Fibroblast of skin of right quadriceps (primary cell): ENCODE measurements at places on chromosomes 2 and 18.
A peak's percentile ranks its signal among the peaks of the same experiment; 100 is the strongest.

DNA sequence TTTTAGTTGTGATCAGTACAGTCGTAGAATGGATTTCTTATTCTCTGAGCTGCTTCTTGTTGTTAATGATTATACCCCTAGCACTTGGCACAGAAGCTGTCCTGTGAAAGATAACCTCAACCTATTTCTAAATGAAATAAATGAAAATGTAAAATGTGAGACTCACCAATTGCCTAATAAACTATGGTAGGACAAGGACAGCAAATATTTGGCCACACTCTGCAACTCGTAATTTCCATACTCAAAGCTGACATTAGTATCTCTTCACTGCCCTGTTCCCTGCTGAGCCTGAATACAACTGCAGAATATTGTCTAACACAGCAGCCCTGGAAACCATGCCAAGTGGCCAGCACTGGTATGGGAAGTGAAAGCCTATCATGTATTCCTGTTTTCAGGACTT lies 34.5 kb downstream of the TMEM182 start:
- DNase-seq, result no peak

DNA sequence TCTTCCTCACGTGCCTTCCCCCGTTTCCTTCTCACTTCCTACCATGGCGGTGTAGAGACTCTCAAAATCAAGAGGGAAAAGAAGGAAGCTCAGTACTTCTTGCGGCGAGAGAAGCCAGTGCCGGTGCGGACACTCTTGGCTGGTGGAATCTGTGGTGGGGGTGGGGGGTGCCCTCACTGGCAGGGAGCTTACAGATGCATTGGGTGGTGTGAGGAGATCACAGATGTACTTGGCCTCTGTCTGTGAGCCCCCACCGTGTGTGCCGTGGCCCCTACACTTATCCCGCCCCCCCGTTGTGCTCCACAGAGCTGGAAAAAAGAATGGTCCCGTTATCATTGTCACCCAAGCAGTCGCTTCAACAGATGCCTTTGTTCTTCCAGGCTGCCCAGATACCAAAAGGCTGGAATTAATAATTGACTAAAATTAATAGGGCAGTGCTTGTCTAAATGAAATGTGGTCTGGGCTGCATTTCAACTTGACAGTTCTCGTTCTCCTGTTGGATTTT lies 79.8 kb downstream of the VAPA start:
- DNase-seq, result no peak

GRCh38 chr2:154307007-154307406 lies 391.5 kb upstream of the KCNJ3 start:
- DNase-seq, result no peak

DNA sequence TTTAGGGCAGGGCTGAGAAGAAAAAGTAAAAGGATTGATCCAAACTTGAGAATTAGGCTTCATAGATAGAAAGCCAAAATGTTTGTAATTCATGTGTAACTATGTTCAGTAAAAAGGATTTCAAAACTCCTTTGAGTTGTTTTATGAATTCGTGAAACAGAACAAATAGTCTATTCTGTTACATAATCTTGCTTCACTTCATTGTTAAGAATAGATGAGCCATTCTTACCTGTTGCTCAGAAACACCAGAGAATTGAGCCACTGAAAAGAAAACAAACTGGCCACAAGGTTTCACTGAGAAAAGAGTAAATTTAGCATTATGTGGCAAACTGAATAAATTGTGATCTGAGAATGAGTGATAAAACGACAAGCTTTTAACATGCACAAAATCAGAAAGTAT lies 4.5 kb upstream of the ITPRID2 start:
- DNase-seq, result no peak

DNA sequence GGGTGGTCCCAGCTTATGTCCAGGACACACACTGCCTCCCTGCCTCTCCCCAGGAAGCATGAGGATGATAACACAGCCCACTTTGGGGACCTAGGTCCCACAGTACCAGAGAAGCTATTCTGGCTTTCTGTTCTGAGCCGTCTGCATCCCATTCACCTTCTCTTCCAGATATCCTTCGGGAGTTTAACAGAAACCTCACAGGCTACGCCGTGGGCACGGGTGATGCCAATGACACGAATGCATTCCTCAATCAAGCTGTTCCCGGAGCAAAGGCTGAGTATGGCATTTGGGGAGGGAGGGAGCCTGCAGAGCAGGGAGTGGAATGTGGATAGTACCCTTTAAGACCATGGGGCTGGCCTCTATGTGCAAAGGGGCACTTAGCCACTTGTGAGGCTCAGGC lies 102.6 kb downstream of the PLB1 start:
- DNase-seq, result no peak

DNA sequence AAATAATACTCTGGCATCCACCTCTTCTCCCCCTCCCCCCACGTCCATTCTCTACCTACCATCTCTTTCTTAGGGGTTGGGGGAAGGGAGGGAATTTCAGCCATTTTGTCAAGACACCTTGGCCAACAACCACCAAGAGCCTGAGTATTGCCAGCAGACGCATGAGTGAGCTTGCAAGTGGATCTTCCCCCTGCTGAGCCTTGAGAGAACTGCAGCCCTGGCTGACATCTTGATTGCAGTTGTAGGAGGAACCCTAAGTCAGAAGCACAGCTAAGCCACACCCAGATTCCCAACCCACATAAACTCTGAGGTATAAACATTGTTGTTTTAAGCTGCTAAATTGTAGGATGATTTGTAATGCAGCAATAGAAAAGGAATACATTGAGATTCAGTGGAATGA lies 165.6 kb downstream of the TMEFF2 start:
- peak; percentile 8 for DNase-seq

GRCh38 chr18:7840411-7840810 lies 273.3 kb downstream of the PTPRM start:
- DNase-seq, result no peak

- no peak for DNase-seq
Measured at GRCh38 chr18:50158866-50159653, 35.9 kb downstream of the MYO5B start.

DNA sequence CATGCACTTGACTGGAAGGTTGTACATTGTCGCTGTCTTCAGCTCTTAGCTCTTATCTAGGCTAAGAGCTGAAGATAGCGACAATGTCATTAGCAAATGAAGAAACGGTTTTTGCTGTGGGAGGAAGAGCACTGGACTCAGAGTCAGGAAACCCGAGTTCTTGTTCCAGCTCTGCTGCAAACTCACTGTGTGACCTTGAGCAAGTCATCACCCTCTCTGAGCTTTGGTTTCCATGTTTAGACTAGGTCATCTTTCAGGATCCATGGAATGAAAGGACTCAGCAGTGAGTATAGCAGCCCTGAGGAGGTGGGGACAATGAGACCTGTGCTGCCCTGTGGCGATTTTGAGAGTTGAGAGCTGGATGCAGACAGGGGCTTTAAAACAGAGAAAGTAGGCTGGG lies 85.3 kb downstream of the ASAP2 start:
- DNase-seq, result no peak

DNA sequence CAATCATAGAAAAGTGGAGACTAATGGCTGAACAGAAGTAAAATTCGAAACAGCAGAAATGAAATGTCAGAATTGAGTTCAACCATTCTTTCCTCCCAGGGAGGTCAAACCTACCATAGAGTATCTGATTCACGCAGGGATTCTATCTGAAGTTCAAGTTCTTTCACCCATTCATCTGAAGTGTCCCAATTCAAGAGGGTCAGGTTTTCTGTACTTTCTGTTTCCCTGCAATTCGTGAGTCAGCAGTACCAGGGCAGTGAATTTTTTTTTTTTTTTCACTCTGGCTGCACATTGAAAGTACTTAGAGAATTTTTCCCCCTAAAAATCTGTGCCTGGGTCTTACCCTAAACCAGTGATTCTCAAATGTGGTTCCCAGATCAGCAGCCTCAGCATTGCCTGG lies 40.9 kb upstream of the CCDC88A start:
- no peak for DNase-seq

DNA sequence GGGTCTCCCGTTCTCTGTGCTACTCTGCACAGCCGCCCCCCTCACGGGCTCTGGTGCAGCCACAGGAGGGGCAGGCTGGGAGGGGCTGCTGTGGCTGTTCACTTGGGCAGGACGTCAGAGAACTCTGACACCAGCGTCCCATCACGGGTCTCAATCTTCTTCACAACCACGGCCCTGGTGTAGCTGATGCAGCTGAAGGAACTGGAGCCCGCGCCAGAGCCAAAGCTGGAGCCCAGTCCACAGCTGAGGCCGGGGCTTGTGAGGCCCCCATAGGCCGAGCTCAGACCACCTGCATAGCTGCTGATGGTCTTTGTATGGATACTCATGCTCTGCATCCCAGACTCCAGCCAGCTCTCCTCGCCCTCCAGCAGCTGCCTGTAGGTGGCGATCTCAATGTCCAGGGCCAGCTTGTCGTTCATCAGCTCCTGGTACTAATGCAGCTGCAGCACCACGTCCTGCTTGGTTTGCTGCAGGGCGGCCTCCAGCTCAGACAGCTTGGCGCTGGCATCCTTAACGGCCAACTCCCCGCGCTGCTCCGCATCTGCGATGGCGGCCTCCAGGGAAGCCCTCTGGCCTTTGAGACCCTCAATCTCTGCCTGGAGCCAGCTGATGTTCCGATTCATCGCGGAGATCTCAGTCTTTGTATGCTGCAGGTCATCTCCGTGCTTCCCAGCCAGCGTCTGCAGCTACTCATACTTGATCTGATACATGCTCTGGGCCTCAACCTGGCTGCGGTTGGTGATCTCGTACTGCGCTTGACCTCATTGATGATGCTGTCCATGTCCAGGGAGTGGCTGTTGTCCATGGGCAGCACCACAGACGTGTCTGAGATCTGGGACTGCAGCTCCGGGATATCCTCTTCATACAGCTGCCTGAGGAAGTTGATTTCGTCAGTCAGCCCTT lies 7.4 kb upstream of the DUSP19 start:
- DNase-seq, result peak; percentile 21

DNA sequence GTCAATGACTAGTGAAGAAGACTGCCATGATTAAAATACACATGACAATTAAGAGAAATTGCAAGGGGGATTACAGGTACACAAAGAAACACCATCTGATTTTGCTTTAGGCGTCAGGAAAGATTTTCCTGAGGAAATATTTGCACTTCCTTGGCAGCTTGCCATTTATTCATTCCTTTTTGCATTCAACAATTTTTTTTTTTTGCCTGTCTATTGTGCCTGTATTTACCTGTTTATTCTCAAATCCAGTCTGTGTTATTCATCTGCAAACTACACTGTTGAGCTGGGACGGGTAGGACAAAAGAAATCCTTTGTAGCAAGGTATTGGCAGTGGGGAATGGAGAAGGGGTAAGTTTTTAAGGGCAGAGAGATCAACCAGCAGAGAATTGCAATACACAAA lies 31.8 kb downstream of the SMAD2 start:
- no peak for DNase-seq

DNA sequence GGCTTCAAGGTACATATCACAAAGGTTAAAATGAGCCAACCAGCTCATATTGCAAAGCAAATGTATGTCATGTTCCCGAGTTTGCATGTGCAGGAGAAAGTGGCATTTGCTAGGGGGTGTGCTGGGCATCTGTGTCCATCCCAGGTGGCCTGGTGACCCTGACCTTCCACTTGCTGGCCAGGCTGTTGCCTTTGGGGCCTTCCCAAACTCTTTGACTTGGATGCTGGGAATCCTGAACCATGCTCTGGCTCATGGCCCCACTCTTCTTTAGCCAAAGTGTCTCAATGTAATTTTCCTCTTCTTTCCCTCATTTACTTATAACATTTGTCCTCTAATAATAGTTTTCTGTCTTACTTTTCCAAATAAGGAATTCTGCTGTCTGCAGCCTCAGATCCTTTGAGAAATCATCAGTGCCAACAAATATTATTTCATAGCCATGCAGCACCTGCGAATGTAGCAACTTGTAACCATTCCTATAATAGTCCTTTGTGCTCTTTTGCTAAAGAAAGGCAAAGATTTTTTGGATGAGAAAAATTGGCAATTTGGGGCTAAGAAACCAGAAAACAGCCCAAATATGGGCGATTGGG lies 64.2 kb downstream of the MTCL1 start:
- DNase-seq, result no peak

DNA sequence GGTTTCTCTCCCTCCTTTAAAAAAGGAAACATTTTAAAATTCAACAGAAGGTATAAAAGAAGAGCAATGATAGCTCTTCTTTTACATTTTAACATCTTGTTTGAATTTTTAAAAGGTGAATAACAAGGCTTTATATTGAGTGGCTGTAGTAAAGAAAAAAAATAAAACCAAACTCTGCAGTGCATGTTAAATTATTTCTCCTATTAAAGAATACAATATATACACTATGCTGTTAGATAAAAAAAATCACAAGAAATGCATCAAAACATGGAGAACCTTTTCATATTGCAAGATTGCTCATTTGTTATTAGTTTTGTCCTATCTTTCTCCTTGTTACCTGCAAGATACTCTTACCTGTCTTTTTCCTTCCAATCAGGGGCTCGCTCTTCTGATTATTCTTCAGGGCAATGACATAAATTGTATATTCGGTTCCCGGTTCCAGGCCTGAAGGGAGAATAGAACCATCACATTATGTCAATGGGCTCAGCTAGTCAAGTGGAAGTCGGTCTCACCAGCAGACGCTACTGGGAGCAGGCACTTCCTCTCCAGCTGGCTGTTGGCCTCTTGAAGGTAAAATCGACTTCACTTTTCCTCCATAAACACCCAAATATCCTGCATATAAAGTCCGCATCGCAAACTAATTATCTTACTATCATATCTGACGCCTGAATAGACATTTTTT lies 61.2 kb downstream of the ATIC start:
- DNase-seq, result no peak

DNA sequence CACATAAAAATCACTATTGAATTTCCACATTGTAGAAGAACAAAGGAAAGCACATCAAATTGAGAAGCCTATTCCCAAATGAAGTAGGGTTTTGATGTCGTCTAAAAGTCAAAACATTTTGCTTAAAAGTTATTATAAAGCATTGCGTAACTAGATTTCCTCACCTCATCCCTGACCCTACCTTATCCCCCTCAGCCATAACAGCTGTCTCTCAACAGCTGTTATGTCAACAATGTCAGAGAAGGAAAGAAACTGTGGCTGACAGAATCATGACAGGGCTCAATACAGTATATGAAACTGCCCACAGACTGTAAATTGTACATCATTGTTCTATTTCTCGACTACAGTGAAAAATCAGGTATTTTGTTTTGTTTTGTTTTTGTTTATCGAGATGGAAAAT lies 63.0 kb upstream of the ACVR1C start:
- DNase-seq, result no peak

- no peak for DNase-seq
Measured at GRCh38 chr2:9778012-9778411, 65.3 kb upstream of the TAF1B start.

- peak; percentile 51 for DNase-seq
Measured at GRCh38 chr2:101883860-101884259, 107.9 kb upstream of the IL1R2 start.

- no peak for DNase-seq
Measured at GRCh38 chr18:28760299-28760698, 583.4 kb upstream of the CDH2 start.
